T-cell (primary cell): ENCODE measurements at places on chromosomes 13 and 19.

GRCh38 chr19:45581576-45581975 is 3.0 kb downstream of the OPA3 start:
- DNase-seq = no peak

- DNase-seq = no peak
These were observed 1477.6 kb downstream of the UQCRFS1 start for GRCh38 chr19:27735314-27735713.

DNA sequence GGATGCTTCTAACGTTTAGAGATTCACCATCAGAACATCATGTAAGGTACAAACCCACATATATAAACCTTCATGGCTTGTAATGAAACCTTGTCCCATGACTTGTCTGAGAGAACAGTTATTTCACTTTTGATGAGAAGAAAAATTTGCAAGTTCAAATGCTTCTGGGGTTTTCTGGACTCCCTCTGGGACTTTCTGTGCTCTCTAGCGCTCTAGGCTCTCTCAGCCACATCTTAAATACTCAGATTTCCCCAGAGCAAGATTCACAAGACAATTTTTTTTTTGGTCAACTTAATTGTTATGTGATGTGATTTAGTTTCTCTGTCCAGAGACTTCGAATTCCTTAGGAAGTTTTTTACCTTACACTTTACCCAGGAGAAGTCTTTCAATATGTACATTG is 282.8 kb upstream of the EDNRB start:
- DNase-seq = no peak

DNA sequence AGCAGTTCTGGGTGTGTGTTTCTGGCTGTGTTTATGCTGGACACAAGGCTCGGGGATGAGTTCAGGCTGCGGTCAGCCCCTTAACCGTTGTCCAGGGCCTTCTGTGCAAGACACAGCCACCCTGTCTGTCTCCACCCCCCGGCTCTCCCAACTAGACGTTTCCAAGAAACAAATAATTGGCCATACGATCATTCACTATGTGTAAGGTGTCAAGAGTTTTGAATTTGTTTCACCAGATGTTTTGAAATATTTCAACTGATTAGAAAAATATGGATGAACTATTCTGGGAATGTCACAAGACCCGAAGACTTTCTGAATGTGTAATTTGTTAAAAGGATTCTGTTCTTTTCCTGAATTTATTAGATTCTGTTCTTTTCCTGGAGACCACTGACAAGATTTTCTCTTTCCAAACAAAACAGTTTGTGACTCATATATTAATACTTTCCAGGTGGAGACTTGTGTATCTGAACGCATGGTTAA is 318.2 kb downstream of the MYO16 start:
- no peak for DNase-seq

DNA sequence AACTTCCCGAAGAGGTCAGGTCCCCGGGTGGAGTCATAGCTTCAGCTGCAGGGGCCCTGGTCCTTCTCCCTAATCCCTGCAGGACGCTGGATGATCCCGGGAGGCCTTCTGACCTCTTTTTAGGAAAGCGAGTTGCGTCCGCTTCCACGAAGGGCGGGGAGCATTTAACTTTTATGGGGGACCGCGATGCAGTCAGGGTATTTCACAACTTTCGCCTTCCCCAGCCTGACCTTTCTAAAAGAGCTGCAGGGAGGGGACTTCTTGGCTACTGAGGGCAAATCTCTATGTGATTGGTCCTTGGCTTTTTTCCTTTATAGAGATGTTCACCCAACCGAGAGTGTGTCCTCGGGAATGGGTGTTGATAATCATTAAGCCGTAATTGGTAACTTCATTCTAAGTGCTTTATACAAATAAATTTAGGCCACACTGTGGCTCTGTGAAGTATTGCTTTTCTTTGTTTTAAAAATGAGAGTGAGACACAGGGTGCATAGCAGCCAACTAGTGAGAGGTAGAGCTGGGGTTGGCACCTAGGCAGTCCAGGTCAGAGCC is 778 bp downstream of the ZNF230 start:
- DNase-seq = no peak

DNA sequence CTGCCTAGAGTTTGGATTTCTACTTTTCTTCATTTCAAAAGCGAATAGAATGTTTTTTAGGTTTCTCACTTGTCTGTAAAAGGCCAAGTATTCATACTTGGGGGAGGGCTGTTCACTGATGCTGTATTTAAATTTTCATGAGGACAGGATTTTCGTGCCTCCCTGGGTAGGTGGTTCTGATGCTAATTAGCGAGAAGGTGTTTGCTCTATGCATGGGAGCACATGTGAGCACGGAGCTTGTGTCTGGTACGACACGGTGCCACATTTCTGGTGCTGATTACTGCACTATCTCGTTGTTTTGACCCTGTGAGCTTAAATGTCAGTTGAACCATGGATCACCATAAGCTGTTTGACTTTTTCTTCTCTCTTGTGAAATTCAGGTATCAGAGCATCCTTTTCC is 45.8 kb downstream of the MTUS2 start:
- DNase-seq = no peak

- DNase-seq = no peak
These were observed 232.8 kb downstream of the DACH1 start for GRCh38 chr13:71634182-71634581.

DNA sequence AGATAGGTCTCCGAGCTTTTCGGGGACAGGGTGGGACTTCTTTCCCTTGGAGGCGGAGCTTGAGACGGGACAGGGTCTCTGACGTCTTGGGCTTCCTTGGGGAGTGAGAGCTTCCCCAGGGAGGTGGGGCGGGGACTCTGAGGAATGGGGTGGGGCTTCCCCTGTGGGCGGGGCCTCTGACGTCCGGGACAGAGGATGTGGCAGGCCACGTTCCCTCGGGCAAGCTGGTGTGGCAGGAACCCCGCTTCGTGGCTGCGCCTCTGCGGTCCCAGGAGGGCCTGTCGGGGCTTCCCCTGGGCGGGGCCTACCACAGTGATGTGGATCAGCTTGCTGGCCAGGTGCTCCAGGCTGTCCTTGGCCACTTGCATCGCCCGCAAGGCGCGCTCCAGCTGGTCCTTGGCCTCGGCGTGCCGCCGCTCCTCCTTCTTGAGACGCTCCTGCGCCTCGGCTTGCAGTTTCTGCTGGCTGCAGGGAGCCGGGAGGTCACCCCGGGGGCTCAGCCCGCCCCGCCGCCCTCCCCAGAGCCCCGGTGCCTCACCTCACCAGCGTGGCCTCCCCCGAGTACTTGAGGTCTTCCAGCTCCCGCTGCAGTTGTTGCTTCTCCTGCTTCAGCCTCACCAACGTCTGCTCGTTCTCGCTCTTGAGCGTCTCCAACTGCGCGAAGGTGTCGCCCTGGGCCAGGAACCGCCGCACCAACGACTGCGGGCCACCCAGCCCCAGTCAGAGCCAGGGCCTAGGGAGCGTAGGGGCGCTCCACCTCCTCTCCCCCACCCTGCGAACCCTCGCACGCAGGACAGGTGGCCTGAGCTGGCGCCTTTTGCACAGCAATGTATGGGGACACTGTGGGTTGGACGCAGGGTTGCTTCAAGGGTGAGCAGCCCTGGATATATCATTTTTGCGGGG is 3.3 kb upstream of the RGL3 start:
- DNase-seq = peak; percentile 36

- no peak for DNase-seq
These were observed 33.0 kb downstream of the SERP2 start for GRCh38 chr13:44406617-44407016.

DNA sequence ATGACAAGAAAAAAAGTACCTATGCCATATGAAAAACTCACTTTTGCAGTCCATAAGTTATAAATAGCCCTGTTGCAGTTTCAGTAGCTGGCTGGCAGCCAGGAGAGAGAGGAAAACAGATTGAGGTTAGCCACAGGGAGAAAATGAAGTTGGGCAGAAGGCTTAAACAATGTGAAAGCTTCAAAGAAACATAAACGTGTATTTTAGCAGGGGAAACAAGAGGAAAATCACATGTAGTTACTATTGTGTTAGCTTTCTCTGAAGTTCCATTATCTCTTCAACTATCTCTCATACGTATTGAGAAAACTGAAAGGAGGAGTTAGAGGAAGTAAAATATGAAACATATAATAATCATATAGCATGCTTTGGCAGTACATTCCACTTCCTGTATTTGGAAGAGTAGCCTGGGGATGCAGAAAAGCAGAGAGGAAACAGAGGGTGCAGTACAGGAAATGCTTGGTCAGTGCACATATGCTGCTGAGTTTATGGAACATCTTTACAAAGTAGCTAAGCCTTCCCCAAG is 1551.1 kb downstream of the EFNB2 start:
- DNase-seq = peak; percentile 33

- no peak for DNase-seq
These were observed 6.2 kb downstream of the RPS19 start for GRCh38 chr19:41866284-41866683.

- no peak for DNase-seq
These were observed 12.9 kb downstream of the TUBGCP3 start for GRCh38 chr13:112574834-112575613.

DNA sequence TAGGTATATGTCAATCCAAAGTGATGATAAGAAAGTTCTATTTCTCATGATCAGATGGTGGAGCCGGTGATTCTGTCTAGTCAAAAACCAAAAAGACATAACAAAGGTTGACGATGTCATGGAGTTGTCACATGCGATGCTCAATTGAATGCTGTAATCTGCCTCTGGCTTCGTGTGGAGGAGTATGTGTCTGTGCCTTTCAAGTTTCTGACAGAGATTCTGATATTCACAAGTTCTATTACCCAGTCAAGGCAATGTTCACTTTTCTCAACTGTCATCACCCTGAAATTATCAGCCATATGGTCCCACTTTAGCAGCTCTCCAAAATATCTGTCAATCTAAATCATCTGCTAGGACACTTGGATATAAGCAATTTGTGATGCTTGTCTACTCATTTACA is 367.6 kb upstream of the PRR20A start:
- no peak for DNase-seq

DNA sequence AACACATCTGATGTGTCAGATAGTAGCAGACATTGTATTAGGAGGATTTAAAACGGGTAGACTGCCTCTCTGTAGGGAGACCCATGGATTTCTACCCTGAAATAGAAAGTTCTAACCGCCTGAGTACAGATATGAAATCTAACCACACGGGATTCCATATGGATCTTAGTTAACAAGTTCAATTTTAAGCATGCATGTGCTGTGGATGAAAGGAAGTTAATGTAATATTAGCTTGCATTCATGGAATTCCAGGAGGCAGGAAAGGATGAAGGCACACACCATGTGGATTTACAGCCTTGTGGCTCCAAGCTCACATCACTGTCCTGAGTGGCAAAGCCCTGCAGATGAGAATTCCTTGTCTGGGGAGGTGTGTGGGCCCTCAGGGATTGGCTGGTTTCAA is 120.6 kb upstream of the IRS2 start:
- no peak for DNase-seq

- DNase-seq = peak; percentile 73
These were observed 64.1 kb downstream of the ZNF429 start for GRCh38 chr19:21569494-21569865.

- DNase-seq = no peak
These were observed 45.0 kb upstream of the SLC15A1 start for GRCh38 chr13:98797456-98797855.

GRCh38 chr19:1315470-1316166 is 29.9 kb downstream of the EFNA2 start:
- no peak for DNase-seq

DNA sequence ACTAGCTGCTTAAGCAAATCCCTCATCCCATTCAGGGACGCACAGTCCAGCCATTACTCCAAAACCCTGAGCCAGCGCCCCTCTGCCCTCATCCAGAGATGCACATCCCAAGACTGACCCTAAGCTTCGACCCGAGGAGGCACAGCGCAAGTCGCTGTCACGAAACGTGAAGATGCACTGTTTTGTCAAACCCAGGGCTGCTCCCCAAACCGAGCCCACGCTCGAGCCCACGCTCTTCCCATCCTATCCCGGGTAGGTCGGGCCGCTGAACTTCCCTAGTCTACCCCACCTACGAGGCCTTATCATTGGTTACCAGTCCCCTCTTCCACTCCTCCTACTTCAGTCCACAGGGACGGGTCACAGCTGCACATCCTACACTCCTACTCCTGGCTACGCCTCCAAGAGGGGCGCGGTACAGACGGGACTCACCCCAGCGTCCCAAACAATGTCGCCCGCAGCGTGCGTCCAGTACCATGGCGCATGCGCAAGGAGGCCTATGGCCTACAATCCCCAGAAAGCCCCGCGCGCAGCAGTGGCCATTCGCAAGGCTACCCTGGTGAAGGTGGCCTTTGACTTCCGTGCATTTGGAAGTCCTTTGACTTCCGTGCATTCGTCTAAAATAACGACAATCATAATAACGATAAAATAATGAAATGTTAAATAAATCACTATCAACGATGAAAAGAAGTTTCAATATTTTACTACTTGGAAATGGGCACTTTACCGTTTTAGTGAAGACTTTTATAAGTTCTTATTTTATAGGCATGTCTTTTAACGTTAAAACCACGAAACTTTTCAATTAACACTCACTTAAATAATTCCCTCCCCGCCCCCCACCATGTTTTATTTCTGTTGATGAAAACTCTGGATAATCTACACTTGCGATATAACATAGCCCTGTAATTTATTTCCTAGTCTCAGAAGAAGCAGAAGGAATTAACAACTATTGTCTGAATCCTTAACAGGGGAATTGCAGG is at the start of gene ZNF285:
ZNF285 (minus strand) TSS at position 470 of the 977 bp plus-strand sequence. CDS start 4,395 bp downstream, outside the sequence.
- DNase-seq = peak; percentile 64

GRCh38 chr13:21297447-21297846 is 121.0 kb downstream of the MRPL57 start:
- DNase-seq = no peak

DNA sequence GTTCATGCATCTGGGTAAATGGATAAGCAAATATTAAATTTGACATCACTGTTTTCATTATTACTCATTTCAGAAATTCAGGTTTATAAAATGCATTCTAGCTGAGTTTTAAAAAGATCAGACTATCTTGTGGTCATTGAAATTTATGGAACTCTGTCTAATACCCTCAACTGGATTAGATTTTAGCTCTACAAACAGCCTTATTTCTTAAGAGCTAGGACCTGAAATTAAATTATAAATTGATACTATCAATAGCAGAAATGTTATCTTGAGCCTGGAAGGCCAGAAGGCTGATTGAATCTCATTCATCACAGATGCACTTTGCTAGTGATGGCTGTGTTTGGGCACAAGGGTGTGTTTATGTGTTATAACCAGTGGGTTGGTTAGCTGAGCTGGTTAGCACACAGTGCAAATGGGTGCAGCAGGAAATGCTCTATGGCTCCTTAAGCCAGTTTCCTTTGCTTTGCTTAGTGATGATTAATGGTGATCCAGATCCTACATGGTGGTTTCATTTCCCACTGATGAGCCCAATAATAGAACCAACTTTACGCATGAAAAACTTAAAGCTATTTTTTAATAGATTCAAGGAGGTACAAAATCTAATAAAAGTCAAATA is 310.8 kb upstream of the KLF12 start:
- DNase-seq = no peak

- no peak for DNase-seq
These were observed 390.1 kb downstream of the TDRD3 start for GRCh38 chr13:60787083-60787482.

GRCh38 chr13:43894438-43894837 is 14.7 kb downstream of the LACC1 start:
- DNase-seq = no peak
